ENCODE measurements at places on chromosomes 6 and 20. TPM values are rescaled to one million over a fixed set of nuclear protein-coding genes. Genes with fewer than 3 reads are reported as not detected.

GRCh38 chr6:153101461-153101860, 29.6 kb downstream of the RGS17 start:
- DNase-seq, result no peak

DNA sequence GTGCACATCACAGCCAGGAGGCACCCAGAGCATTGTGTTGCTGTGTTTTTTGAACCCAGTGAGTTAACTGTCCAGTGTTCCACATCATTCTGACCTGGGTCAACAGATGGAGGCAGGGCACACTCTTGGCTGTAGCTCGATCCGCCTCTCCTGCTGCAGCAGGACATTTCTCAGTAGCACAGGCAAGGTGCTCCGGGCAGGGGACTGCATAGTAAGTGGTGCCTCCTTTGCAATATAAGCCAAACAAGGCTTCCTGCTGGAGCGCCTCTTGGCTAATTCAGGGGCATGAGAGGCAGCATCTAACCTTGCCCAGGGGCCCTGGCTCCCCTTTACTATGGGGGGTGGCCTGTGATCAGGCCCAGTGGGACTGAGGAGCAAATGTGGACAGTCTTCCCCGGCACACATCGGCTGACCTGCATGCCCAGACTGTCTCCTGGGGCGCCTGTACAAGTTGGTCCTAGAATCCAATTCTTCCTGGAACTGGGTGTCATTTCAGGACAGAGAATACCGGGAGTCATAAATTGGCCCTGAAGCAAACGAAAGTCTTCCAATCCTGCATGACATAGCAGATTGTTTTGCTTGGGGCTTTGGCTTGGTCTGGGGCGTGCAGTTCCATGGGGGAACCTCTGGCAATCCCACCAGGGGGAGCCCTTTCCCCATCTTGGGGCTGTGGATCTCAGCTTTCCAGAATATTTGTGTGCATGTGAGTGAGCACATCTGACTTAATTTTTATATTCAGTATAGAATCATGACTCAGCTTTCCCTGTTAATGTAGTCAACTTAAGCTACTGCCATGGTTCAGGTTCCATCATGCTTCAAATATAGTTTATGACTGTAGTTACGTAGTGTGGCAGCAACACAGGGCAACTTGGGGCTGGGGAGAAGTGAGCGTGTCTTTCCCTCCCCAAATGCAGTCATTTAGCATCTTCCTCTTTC, 56.0 kb upstream of the DDR1 start:
- DNase-seq, result peak; percentile 74

GRCh38 chr20:3973705-3974104, 41.7 kb downstream of the RNF24 start:
- no peak for DNase-seq

- no peak for DNase-seq
Measured at GRCh38 chr6:26412228-26412627, 10.2 kb downstream of the BTN3A1 start.

- DNase-seq, result no peak
Measured at GRCh38 chr6:79137671-79138070, 59.6 kb upstream of the PHIP start.

Gene PSORS1C1
- total RNA-seq, result 0.48 TPM

Gene GRM1
- total RNA-seq, result 0.16 TPM

DNA sequence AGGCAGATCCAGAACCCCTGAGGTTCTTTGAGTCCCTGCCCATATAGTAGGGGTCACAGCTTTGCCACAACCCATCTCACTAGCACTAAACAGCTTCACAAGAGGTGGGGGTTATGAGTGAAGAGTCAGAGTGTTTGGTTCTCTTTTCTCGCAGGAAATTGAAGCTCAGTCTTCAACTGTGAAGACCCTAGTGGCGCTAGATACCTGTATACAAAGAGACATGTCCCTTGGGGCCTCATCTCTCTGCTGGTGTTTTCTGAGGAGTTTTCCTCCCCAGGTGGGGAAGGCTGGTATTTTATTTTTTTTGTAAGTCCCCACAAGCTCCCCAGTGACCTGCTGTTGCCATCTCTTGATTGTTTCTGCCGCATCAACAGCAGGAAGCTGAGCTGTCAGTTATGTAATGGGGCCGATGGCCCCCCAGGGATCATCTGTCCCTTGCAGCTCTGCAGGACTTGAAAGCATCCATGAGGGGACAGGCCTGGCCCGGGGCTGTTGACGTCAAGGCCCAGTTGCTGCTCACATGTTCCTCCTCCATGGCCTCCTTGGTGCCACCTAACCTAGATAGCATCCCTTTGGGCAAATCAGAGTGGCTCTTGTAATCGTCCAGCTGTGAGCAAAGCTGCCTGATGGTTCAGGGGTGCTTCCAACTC, 23.1 kb downstream of the STK35 start:
- DNase-seq, result no peak

- no peak for DNase-seq
Measured at GRCh38 chr6:142236691-142237090, 65.1 kb upstream of the ADGRG6 start.

Gene ARFGEF3
- total RNA-seq, result 9.6 TPM

Gene NKAIN4
- 4.0 TPM for total RNA-seq

- no peak for DNase-seq
Measured at GRCh38 chr6:168908887-168909286, 344.8 kb downstream of the THBS2 start.

Gene SLC22A7
- not detected for total RNA-seq

- no peak for DNase-seq
Measured at GRCh38 chr6:119278625-119279024, 70.9 kb downstream of the MAN1A1 start.

DNA sequence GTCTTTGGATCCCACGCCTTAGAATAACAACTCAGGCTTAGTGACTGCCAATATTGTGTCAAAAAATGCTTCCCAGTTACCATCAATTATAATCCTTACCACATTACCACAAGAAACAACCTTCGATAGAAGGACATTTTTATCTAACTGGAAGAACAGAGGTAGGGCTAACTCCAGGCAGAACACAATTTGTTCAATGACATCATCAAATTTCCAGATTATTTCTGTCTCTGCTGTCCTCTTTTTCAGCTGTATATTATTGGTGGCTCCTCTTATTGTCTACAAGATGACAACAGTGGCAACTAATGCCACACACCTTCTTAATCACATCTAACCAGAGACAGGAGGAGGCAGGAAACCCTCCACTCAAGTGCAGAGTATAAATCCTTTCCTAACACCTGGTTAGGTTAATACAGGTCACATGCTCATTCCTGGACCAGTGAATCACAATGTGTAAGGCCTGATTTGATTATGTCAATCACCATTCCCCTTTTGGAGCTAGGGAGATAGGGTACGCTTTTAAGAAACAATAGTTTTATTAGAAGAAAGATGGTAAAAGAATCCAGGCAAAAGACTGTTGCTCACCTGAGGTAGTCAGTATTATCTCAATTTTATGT, 18.0 kb downstream of the KHDC1L start:
- DNase-seq, result no peak

GRCh38 chr6:161727083-161727833, 453.4 kb upstream of the AGPAT4 start:
- no peak for DNase-seq

Gene ADGRF5
- 41.3 TPM for total RNA-seq

- DNase-seq, result no peak
Measured at GRCh38 chr6:41892921-41893564, 2.1 kb downstream of the USP49 start.

DNA sequence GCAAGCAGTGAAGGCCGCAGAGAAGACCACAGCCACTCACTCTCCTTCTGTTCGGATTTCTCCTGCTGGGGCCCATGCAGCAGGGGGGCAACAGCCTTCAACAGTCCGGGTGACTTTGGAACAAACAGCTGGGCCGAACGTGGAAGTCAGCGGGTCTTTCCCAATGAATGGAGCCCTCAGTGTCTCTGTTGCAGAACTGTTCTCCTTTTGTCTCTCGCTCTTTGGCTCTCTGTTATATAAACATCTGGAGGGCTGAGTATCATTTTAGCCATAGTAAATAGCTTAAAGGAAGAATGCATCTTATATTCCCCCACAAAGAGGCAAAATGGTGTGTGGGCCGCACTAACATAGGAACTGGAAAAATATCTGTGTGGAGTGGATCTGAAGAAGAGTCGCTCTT, 136.7 kb upstream of the RALGAPA2 start:
- DNase-seq, result no peak

Gene FOXA2
- not detected for total RNA-seq

GRCh38 chr6:158648682-158649131, 1.1 kb upstream of the SYTL3 start:
- no peak for DNase-seq

- DNase-seq, result no peak
Measured at GRCh38 chr6:88111991-88112390, 54.2 kb downstream of the CNR1 start.

DNA sequence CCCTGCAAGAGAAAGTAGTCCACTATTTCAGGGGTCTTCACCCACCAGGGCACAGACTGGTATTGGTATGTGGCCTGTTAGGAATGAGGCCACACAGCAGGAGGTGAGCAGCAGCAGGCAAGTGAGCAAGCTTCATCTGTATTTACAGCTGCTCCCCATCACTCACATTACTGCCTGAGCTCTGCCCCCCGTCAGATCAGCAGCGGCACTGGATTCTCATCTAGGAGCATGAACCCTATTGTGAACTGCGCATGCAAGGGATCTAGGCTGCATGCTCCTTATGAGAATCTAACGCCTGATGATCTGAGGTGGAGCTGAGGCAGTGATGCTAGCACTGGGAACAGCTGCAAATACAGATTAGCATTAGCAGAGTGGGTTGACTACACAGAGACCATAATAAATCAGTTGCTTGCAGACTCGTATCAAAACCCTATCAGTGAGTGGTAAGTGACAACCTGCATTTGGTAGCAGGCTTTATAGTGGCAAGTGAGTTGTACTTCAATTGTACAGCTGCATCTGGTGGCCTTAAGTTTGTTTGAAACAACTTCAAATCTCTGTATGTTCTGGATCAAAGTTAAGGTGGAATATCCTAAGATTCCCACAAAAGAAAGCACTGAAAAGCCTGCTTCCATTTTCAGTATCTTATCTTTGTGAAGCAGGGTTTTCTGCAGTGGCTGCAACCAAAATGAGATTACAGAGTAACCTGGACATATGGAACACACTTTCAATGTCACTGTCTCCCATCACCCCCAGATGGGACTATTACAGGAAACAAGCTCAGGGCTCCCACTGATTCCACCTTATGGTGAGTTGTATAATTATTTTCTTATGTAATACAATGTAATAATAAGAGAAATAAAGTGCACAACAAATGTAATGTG, 12.8 kb downstream of the C6orf141 start:
- DNase-seq, result no peak

Gene SPINT3
- not detected for total RNA-seq

GRCh38 chr6:107987805-107988204, 29.8 kb upstream of the SEC63 start:
- no peak for DNase-seq

GRCh38 chr6:12751694-12752325, 35.2 kb downstream of the PHACTR1 start:
- DNase-seq, result no peak

DNA sequence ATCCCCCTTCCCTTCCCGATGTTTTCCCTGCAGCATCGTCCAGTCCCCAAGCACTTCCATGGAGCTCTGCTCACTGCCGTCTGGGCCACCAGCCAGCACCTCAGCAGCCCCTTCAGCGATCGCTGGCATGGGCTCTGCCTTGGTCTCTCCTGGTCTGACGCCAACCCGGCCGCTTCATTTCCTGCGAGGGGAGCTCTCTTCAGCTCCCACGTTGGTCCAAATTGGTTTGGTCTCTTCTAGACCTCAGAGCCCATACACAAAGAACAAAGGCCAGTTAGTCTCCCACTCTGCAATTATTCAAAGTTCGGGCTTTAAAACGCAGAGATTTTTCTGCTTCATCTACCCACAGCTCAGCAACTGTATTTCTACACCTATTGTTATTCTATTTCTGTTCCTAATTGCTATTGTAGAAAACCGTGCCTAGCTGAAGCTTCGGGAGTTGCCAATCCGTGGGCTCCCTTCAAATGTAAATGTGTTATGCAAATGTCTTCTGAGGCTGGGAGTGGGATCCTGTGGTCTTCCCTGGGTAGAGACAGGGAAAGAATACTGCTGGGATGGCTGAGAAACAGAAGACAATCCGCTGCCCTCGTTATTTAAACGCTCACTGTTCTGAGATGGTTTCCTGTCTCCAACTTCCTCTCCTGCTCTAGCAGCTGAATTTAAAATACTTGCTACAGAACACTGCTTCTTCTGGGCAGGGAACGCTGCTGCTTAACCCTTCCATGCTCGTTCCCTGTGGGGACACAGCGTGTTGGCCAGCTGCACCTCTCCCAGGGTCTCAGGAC, 154.2 kb upstream of the QKI start:
- peak; percentile 11 for DNase-seq

Gene TMEM200A
- 24.8 TPM for total RNA-seq

GRCh38 chr20:60137657-60138245, 179.5 kb downstream of the CDH26 start:
- no peak for DNase-seq

- peak; percentile 21 for DNase-seq
Measured at GRCh38 chr6:56091159-56091869, 156.1 kb downstream of the COL21A1 start.

DNA sequence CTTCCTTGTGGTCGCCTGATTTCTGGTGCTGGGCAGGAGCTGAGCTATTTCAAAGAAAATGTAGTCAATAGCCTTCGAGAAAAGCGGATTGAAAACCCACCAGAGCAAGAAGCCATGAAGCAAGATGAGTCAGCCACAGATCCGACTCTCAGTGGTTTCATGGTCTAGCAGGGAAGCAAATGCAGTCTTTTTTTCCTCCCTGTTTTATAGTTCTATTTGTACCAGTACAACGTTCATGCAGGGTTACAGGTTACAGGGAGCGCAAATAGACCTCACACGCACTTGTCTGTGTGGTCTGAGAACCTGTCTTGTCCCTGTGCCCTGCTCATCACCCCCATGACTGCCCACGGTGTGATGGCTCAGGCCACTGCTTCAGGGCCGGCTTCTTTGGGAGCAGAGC, 309.8 kb upstream of the SUPT3H start:
- DNase-seq, result no peak

GRCh38 chr6:35142588-35143569, 1.7 kb upstream of the TCP11 start:
- no peak for DNase-seq

GRCh38 chr6:35213824-35214756, at the start of gene SCUBE3:
Gene SCUBE3 (plus strand): TSS chr6:35213956. CDS start chr6:35214419, 463 bp downstream.
- no peak for DNase-seq

- DNase-seq, result no peak
Measured at GRCh38 chr6:2809015-2809414, 32.6 kb downstream of the SERPINB1 start.

GRCh38 chr6:34447386-34447785, 18.5 kb upstream of the PACSIN1 start:
- no peak for DNase-seq

Gene CST5
- total RNA-seq, result not detected

GRCh38 chr6:105675715-105676397, 273.0 kb upstream of the PREP start:
- DNase-seq, result no peak

Gene COX4I2
- 4.8 TPM for total RNA-seq

Gene MATN4
- total RNA-seq, result 1.5 TPM

- no peak for DNase-seq
Measured at GRCh38 chr20:50467718-50468356, 42.3 kb upstream of the PTPN1 start.

Gene CHD6
- 61.5 TPM for total RNA-seq

DNA sequence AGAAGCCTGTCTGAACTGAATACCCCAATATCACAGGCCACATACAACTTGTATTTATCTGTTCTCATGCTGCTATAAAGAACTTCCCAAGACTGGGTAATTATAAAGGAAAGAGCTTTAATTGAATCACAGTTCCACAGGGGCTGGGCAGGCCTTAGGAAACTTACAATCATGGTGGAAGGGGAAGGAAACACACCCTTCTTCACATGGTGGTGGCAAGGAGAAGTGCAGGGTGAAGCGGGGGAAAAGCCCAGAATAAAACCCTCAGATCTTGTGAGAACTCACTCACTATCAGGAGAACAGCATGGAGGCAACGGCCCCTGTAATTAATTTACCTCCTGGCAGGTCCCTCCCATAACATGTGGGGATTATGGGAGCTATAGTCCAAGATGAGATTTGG, 50.3 kb upstream of the FNDC1 start:
- no peak for DNase-seq
